ENCODE measurements at places on chromosomes 1 and 21. TPM values are rescaled to one million over a fixed set of nuclear protein-coding genes. Genes with fewer than 3 reads are reported as not detected.

DNA sequence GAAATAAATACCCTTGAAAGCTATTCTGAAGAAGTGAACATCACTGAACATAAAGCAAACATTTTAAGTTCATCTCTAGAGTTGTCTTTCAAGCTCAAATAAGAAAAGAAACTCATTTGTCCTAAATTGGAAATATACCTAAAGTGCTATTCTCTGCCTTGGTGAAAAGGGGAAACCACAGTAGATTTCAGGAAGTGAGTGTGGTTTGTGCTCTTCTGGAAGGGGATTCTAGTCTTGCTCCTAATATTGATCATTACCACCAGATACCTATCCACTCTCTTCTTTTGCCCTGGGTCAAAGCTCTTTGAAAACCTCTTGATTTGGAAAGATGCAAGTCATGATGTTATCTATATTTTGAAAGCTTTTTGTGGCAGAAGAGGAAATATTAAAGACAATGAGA, 798.1 kb downstream of the ADGRL2 start:
- no peak for DNase-seq

- DNase-seq = no peak
Observed at GRCh38 chr1:110647254-110647891, 27.4 kb downstream of the KCNA3 start.

- no peak for DNase-seq
Observed at GRCh38 chr1:146022403-146023127, 1.0 kb upstream of the HJV start.

DNA sequence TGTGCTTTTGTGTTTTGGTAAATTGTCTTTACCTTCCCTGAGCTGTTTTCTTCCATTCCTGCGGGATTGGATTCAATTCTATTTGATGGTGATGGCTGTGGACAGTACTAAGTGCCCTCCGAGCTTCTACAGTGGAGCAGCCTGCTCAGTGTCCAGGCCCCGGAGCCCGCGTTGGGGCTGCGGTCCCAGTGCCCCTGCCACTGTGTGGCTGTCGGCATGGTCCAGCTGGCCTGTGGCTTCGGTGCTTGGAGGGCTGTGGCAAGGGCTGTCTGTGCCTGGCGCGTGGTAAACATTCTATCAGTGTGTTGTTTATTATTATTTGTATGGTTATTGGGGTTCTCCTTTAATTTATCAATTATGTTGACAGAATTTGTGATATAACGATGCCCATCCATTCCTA, 109.1 kb upstream of the COL6A1 start:
- no peak for DNase-seq

GRCh38 chr1:233304489-233305102, 9.1 kb upstream of the PCNX2 start:
- DNase-seq = no peak

Gene AQP10
- 0.16 TPM for polyA plus RNA-seq

DNA sequence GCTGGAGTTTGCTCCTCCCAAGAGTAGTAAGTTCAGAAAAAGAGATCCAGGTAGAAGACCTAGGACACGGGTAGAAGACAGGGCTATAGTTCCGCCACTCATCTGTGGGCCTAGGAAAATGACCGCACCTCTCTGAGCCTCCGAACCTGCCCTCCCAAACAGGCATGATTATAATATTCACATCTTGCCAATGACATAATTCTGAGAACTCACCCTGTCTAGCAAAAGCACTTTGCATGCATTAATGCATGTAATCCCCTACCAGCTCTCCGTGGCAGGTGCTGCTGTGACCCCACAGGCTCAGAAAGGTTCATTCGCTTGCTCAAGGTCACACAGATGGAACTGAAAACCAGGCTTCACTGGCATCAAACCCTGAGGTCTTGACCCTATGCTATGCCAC, 88.0 kb downstream of the SPSB1 start:
- no peak for DNase-seq

Gene CLCA4
- not detected for polyA plus RNA-seq

- DNase-seq = no peak
Observed at GRCh38 chr1:22953740-22954141, 18.9 kb downstream of the LACTBL1 start.

Gene TSSK3
- polyA plus RNA-seq = 2.0 TPM

Gene C1orf105
- polyA plus RNA-seq = not detected

- DNase-seq = no peak
Observed at GRCh38 chr21:31261759-31262158, 82.3 kb downstream of the TIAM1 start.

Gene NBL1
- 21.6 TPM for polyA plus RNA-seq

DNA sequence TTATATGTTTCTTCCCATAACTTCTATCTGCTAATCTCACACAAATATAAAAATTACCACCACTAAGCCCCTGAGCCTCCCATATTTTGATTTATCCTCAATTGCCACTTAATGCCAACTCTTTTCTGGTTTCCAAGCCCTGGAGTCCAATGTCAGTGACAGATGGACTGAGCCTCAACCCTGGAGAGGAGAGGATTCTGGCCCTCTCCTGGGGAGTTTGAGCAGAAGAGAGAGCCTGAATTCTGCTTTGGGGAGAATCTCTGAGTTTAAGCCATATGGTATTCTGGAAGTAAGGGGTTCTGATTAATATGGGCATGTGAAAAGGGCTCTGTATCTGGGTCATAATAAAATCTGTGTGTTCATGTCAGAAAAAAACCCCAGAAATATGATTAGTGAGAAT, 8.5 kb downstream of the CADM3 start:
- no peak for DNase-seq

- DNase-seq = peak; percentile 68
Observed at GRCh38 chr1:11478571-11479374, at the start of gene DISP3. Gene DISP3, plus strand, starts transcription at chr1:11479155. Its CDS starts 21,838 bp downstream, at chr1:11500993.

DNA sequence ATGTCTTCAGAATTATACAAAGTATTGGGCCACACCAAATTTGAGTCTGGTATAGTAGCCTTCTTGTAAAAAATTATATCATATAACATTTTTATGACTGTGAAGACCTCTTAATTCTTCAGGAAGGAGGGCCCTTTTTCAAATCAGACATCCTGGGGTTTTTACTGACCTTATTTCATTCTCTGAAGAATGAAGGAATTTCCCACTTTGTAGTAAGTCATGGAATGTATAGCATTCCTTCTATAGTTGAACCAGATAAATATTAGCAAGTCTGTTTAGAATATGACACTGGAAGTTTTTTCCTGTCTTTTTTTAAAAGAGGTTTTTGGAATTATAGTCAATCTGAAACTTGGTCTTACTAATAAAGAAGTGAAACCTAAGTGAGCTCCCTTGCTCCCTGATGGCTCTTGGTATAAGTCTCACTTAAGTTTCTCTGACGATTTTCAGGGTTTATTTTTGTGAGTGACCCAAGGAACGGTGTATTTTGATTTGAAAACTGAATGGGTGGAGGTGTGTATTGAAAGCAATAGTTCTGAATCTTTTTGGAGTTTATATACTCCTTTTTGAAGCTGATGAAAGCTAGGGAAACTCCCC, 23.7 kb downstream of the SNX27 start:
- DNase-seq = no peak

DNA sequence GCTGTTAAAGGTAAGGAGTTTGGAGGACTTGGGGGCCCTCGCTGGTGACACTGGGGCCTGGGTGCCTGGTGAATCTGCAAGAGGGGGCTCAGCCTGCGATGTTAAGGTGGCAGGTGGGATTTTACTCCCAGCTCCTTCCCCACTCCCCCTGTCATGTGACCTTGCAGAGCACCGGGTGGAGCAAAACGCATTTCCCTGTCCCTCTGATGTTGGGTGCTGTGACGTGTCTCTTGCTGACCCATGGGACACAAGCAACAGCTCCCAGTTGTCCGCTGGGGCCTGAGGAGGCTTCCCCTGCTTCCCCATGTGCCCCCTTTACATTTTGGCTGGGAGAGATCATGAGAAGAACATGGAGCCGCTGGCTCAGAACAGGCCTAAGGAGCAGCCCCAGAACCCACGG, 319.0 kb downstream of the MATN1 start:
- no peak for DNase-seq

DNA sequence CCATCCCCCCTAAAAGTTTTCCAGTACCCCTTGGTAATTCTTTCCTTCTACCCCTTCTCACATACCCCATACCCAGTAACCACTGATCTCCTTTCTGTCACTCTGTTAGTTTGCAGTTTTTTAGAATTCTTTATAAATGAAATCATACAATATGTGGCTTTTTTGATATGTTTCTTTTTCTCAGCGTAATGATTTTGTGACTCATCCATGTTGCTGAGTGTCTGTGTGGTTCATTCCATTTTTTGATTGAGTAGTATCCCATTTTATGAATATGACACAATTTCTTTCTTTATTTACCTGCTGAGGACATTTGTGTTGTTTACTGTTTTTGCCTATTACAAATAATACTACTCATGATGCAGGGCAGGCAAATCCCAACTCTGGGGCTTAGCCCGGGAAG, 1605.3 kb downstream of the BRINP3 start:
- no peak for DNase-seq

- no peak for DNase-seq
Observed at GRCh38 chr21:30695956-30696355, 22.6 kb downstream of the KRTAP21-3 start.

GRCh38 chr1:193727850-193728249, 541.4 kb upstream of the B3GALT2 start:
- DNase-seq = no peak

- DNase-seq = no peak
Observed at GRCh38 chr1:153790966-153791647, 15.9 kb downstream of the SLC27A3 start.

Gene LRRC3
- 5.3 TPM for polyA plus RNA-seq

DNA sequence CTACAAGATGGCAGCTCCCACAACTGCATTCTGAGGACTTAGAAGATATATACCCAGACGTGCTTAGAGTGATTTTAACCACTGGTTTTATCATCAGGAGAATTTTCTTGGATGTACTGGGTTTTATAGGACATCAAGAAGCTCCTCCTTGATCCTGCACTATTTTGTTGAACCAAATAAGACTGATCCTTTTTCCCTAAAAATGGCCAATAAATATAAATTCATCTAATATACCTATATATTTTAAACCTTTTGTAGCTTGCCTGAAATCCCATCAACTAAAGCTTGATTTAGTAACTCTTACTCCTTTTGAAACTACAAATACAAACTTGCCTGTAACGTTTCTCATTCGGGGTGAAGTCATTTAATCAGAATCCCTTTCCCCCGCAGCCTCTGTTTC, 849.4 kb upstream of the ADAMTS5 start:
- DNase-seq = no peak

DNA sequence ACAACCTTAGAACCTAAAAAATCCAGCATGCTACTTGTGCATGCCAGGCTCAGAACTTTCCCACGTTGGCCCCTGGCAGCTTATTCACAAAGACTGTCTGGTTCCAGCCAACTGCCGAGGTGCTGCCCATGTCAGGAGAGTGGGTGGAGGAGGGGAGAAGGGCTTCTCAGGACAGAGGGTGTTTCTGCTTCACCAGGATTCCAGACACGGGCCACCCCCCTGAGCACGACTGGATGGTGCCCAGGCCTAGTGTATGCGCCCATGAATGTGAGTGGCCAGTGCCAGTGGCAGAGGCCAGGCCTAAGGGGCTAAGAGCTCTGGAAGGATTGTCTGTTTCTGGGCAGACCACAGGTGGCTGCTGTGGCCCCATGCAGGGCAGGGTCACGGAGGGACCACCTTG, 148.2 kb upstream of the COL6A1 start:
- DNase-seq = no peak

Gene POU3F1
- 1.0 TPM for polyA plus RNA-seq

Gene AKR7A3
- 3.0 TPM for polyA plus RNA-seq

- DNase-seq = no peak
Observed at GRCh38 chr1:29586991-29587745, 350.8 kb downstream of the PTPRU start.

GRCh38 chr21:44419679-44420078, 35.6 kb upstream of the LRRC3 start:
- no peak for DNase-seq

GRCh38 chr1:107740579-107740978, 224.4 kb downstream of the VAV3 start:
- no peak for DNase-seq

DNA sequence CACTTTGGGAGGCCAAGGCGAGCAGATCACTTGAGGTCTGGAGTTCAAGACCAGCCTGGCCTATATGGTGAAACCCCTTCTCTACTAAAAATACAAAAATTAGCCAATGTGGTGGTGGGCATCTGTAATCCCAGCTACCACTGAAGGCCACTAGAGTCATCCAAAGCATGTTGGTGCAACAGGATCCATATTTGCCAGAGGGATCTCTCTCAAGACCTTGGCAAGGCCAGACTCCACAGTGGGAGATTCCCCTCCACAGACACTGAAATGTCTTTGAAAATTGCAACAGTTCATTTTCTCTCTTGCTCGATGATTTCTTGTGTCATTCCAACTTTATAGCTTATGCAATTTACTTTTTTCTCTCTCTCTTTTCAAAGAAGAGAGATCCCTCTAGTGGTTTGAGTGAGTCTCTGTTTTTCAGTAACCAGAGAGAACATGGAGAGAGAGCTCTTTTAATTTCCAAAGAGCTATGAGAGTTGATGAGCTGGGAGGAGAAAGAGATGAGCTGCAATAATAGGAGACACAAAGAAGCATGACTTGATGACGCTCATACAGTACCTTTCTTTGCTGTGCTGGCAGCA, 176.8 kb upstream of the USP25 start:
- no peak for DNase-seq

GRCh38 chr1:7616076-7616832, 154.8 kb upstream of the VAMP3 start:
- DNase-seq = peak; percentile 58

Gene BACH1
- 45.0 TPM for polyA plus RNA-seq

- no peak for DNase-seq
Observed at GRCh38 chr1:200342511-200343311, 67.1 kb downstream of the ZNF281 start.

Gene HPDL
- 4.0 TPM for polyA plus RNA-seq

GRCh38 chr1:169727307-169727706, 6.6 kb downstream of the SELE start:
- no peak for DNase-seq

Gene OLIG1
- 1.8 TPM for polyA plus RNA-seq

DNA sequence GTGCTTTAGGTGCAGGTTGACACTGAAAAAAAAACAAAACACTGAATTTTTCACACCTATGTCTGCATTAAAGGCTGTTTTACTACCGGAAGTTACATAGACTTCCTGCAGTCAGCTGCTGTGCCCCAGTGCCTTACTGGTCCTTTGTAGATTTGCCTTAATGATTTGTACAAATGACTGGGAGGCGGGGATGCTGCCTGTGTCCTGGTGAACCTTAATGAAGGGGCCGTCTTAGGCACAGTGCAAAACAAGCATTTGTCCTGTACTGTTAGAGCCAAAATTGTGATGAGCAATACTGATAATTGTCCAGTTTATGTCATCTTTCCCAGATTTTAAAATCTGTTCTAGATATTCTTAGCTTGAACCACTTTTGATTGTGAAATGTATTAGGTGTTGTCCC, 90.9 kb upstream of the PGD start:
- DNase-seq = no peak
